ENCODE measurements at places on chromosomes 3 and 15.
A peak's percentile ranks its signal among the peaks of the same experiment; 100 is the strongest.

GRCh38 chr3:168156479-168156878, 60.8 kb upstream of the GOLIM4 start:
- DNase-seq, result no peak

GRCh38 chr15:76974456-76975036, 20.4 kb upstream of the PSTPIP1 start:
- DNase-seq, result no peak

DNA sequence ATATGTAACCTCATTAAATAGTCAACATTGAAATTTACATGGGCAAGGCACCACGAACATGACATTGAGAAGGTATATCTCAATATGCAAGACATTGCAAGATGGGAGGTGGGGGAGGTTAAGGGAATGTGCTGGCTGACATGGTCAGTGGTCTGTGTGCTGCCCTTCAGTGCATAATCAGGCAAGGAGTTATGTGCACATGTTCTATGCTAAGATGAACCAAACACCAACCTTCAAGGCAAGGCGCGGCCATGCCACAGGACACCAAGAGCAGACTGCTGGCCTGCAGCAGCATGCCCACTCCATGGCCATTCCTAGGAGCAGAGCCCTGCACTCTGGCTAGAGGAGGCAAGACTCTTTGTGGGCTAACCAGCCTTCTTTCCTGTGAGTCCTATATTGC, 40.9 kb upstream of the TSPAN3 start:
- DNase-seq, result no peak

- peak; percentile 72 for DNase-seq
These were observed 14.3 kb downstream of the SMC4 start for GRCh38 chr3:160413613-160414248.

DNA sequence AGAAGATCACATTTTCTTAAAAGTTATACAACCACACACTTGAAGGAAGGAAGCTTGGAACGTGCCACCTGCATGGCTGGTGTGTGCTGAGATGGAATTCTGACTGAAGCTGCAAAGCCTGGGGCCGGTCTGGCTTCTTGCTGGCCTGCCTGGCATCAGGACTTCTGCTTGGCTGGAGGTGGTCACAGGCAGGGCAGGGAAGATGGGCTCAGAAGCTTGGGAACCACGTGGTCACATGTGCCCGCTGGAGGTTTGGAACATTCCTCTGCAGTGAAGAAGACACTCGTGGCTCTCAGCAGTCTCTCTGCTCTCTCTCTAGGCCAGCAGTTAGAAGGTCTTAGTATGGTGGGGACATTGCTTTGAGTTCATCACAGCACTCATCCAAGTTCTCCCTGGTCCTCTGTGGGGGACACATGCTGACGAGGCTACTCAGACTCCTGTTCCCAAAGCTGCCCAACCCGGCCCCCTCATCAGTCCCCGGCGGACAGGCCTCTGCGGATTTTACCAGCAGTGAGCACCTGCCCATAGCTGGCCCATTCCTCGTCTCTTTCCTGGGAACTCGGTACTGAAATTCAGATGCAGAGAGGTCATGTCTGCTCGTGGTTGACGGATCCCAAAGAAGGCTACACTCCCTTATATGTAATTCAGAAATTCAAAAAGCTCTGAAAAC, 229.0 kb downstream of the ADAMTS17 start:
- DNase-seq, result no peak
